ENCODE measurements at places on chromosomes 2 and 18.

- no peak for DNase-seq
Observed at GRCh38 chr2:235733761-235734160, 239.9 kb downstream of the AGAP1 start.

- peak; percentile 34 for DNase-seq
Observed at GRCh38 chr2:181275643-181276070, 181.5 kb upstream of the ITGA4 start.

DNA sequence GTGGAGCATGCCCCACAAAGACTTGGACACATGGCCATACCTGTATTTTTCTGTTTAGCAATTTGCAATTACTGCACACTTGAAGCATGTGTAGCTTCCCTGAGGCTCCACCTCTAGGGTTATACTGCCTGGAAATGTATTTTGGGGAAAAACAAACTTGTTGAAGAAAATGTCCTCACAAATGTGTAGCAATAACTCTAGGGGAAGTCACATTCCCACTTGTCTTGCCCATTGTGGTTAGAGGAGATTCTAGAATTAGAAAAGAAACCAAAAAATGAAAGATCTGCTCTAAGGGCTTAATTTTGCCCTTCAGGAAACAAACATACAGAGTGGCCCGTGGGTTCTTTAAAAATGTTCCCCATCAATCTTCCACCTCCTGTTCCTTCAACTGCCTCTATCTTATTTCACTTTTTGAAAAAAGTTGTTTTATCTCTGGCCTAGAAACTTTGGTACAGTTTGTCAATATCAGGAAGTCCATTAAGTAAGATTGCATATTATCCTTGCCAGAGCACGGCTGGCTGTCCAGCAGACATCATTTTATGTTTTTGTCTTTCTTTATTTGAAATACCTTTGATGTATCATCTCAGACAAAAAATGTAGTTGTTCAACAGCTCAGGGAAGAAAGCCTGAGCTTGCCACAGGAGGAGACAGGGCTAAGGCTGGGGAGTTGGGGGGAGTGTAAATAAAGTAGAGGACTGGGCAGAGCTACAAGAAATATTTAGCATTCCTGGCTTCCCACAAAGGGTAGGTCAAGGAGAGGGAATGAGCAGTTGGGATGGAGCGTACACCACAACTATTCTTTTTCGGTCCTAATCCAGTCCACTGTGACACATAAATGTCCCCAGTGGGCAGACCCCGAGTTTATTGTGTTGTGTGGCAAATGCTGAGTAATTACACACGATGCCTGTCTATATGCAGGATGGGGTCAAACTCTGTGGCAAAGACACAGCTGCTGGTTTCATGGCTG, 96.8 kb upstream of the CDC42EP3 start:
- DNase-seq: peak; percentile 14

GRCh38 chr2:239259173-239259572, 141.6 kb downstream of the HDAC4 start:
- no peak for DNase-seq

DNA sequence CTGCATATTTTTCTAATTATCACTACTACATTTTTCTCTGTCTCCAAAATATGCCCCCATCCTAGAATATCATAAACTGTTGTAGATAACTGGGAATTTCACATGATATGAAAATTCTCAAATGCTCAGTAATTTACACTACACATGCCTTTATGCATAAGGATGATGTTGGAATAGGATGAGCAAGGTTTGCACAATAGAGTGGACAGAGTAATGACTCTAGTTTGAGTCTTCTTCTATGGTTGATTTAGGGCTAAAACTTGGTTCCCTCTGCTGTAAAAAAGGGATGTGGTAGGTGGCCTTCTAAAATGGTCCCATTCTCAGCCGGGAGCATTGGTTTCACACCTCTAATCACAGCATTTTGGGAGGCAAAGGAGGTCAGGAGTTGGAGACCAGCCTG, 129.9 kb downstream of the BCL11A start:
- DNase-seq: no peak

DNA sequence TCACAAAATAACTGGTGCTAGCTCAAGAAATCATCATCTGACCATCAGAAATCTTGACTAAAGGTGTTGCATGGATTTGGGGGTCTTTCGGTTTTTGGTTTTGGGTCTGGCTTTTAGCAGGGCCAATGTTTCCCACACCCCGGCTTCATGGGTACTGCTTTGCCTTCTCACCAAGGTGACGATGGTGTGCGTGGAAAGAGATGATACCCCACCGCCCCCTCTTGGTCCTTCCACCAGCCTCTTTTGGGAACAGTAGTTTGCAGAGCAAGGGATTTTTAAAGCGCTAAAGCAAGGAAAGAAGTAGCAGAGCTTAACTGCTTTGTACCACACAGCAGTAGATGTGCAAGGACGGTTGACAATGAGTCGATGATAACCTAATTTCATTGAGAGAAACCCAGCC, 42.3 kb downstream of the BOLA3 start:
- no peak for DNase-seq

DNA sequence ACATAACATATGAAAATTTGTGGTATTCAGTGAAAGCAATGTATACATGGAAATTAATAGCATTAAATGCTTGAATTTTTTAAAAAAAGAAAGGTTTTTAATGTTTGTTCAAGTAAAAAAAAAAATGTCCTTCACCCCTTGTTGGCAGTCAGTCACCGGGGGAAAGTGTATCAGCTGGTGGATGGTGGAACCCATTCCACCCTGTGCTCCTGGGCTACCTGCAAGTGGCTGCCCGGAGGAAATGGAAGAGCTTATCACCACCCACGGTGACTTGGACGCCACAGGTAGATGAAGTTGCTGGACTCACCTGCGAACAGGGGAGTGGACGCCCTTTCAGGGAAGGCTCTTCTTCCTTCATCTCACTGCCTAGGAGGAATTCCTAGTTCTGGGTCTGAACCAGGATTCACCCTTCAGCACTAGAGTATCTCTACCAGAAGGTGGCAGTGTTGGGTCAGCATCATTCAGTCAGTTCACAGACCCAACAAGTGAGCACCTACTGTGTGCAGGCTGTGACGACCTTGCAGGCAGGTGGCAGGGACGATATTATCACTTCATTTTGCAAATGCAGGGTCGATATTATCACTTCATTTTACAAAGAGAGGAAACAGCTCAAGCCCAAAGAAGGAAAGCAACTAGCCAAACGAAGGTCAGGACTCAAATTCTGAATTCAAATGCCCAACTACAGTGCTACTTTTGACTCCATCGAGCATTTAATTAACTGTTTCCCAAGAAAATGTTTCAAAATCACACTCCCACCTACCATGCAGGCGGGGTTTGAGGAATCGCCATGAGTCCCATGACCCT, 35.8 kb downstream of the CIB4 start:
- DNase-seq: peak; percentile 63

DNA sequence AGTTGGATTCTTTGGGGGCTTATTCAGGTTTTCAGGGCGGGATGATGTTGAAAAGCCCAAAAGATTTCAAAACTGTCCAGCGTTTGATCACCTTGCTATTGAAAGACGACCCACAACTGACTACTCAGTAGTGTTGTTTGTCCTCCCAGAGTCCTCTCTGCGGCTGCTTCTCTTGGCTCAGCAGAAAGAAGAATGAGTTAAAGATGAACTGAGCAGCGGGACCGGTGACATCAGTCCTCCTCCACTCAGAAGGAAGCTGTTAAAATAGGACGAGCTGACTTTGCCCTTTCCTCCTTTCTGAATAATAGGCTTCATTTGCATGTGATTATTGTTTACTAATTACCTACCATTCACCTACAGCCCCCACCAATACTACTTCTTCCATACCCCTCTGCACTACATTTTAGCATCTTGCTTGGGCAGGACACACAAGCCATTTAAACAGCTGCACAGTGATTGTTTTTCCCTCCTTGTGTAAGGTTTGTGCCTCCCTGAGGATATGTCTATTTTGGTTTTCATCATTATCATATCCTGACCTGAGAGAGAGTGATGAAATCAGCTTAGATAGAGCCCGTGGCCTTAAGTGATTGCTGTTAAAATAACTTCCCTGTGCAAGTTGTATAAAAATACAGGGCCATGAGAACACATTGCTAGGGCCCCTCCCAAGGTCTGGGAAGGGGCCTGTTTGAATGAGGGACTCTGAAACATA, 261.8 kb downstream of the FHOD3 start:
- DNase-seq: no peak

GRCh38 chr2:174697255-174697654, 67.0 kb downstream of the CHRNA1 start:
- peak; percentile 87 for DNase-seq

DNA sequence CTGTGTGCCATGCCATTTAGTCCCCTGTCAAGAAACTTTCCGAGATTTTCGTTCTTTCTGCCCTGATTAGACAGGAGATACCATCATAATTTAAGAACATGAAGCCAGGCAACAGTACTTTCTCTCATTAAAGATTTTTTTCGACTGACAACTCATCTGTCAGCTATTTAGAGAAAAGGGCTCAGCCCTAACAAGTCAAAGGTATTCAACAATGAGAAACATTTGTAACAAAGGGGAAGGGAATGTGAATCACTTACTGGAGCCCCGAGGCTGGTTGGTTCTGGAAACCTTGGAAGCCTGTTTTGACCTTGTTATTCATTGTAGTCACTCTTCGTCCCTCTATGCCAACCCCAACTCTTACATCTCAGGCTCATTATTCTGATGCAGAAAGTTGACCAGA, 199.4 kb downstream of the SPP2 start:
- no peak for DNase-seq

DNA sequence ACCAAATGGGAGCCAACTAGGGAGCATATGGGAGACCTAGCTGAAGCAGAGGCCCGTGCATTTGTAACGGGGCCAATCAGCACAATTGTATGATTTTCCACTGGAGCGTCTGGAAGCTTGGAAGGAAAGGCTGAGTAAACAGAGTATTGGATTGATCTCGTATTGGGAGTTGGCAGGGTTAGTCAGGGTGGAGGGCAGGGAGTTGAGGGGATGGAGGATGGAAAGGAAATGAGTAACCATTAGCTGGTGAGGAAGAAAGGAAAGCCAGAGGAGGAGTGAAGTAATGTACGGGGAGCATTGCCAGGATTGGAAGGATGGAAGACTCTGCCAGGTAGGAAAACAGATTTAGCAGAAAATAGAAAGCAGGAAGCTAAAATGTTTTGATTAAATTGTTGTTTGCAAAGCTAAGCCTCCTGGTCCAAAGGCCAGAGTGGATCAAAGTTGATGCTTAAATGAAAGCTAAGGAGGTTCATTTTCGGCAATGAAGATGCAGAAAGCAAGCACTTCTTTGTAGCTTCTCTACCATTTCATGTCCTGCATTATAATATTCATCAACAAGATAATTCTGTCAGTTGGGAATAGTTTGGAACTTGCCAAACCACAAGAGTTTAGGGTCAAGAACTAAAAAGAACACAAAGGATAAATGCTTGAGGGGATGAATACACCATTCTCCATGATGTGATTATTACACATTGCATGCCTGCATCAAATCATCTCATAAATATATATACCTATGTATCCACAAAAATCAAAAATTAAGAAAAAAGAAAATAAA, 75.6 kb upstream of the TTN start:
- no peak for DNase-seq

DNA sequence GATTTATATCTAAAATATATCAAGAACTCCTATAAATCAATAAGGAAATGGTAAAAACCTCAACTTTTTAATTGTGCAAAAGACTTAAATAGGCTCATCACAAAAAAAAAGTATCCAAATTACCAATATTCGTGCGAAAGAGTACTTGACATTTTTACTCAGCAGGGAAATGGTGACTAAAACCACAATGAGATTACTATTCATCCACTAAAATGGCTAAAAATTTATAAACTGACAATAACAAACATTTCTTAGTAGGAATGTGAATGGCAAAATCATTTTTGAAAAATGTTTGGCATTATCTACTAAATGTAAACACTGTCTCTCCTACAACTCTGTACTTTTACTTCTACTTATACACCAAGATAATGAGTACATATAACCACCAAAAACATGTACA, 184.8 kb upstream of the RND3 start:
- no peak for DNase-seq

GRCh38 chr18:53698907-53699306, 525.6 kb downstream of the MBD2 start:
- peak; percentile 25 for DNase-seq

GRCh38 chr2:2762913-2763312, 431.8 kb upstream of the MYT1L start:
- no peak for DNase-seq

GRCh38 chr2:135256531-135257260, 204.6 kb downstream of the RAB3GAP1 start:
- no peak for DNase-seq

- peak; percentile 79 for DNase-seq
Observed at GRCh38 chr2:45643543-45644542, 7.6 kb upstream of the PRKCE start.

- no peak for DNase-seq
Observed at GRCh38 chr2:229900012-229900411, 21.8 kb downstream of the TRIP12 start.

DNA sequence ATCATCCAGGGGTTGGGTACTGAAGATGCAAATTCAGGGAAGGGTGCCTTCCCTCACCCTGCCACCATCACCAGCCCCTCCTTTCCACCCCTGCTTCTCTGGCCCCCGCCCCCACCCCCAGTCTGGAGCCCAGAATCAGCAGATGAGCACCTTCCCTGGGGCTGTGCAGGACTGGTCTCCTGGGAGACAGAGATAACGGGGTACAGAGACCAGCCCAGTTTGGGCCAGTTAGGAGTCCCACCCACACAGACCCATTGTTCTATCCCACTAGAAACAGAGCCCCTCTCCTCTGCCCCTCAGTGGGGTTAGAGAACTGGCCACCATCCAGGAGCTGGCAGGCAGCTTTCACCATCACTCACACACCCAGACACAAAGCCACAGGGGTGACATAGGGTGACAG, 4.5 kb upstream of the CRYBA2 start:
- no peak for DNase-seq

DNA sequence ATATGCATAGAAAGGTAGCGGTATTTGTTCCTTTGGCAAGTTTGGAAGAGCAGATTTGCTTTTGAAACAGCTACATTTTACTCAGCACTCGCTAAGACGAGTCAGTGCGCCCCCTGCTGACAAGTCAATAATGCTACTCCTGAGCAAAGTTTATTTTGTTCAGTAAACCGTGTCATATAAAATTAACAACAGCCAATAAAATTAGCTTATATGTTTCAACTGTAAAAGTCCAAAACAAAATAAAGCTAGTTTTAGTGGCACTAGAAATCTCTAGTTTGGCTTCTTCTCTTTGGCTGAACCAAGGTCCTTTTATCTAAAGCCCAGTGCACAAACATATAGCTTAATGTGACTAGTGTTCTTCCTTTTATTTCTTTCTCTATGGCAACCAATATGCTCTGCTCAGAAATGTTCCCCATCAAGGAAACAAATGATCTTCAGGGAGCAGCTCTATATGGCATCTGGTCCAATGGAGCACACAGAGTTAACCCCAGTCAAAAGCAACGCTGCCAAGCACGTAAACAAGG, 4.2 kb upstream of the POU3F3 start:
- DNase-seq: peak; percentile 88

DNA sequence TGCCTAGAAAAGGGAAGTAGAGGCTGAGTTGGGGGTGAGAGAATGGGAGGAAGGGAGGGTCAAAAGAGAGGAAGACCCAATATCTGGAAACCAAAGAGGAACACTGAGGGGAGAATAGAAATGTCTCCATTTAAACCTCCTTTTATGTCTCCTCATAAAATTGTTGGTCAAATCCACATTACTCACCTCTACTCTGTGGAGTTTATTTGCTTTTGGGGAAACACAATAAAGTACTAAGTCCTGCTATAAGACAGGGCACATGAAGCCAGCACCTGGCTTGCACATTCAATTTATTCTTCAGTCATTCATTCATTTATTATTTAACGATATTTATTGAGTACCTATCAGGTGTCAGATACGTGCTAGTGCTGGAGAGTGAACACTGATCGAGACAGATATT, 60.3 kb upstream of the NFE2L2 start:
- DNase-seq: no peak

- no peak for DNase-seq
Observed at GRCh38 chr2:16407358-16407757, 258.3 kb downstream of the CYRIA start.

Measured in hematopoietic multipotent progenitor cell treated with erythropoietin and hydrocortisone succinate and interleukin-3 and kit ligand, for 4 days (in vitro differentiated cells).